ENCODE measurements at places on chromosomes 7 and 10.

GRCh38 chr10:93512565-93512964, 16.2 kb downstream of the CEP55 start:
- DNase-seq = no peak

DNA sequence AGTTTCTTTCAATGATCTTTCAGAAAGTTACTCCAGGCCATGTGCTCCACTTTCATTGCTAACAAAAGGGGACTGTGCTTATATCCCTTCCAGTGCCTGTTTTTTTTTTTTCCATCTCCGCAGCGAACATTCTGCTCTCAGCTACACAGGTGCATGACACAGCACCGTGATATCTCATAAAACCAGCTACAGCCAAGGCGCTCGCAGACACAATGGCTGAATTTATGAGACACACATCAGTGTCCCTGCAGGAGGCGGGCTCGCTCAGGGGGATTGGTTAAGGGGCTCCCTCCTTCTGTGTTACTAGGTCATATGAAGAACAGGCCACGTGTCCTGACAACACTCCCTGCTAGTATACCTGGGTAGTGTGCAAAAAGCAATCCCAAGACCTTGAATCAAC, 245.5 kb downstream of the SKAP2 start:
- DNase-seq = no peak

GRCh38 chr10:129839285-129840195, 124.5 kb downstream of the EBF3 start:
- no peak for DNase-seq

DNA sequence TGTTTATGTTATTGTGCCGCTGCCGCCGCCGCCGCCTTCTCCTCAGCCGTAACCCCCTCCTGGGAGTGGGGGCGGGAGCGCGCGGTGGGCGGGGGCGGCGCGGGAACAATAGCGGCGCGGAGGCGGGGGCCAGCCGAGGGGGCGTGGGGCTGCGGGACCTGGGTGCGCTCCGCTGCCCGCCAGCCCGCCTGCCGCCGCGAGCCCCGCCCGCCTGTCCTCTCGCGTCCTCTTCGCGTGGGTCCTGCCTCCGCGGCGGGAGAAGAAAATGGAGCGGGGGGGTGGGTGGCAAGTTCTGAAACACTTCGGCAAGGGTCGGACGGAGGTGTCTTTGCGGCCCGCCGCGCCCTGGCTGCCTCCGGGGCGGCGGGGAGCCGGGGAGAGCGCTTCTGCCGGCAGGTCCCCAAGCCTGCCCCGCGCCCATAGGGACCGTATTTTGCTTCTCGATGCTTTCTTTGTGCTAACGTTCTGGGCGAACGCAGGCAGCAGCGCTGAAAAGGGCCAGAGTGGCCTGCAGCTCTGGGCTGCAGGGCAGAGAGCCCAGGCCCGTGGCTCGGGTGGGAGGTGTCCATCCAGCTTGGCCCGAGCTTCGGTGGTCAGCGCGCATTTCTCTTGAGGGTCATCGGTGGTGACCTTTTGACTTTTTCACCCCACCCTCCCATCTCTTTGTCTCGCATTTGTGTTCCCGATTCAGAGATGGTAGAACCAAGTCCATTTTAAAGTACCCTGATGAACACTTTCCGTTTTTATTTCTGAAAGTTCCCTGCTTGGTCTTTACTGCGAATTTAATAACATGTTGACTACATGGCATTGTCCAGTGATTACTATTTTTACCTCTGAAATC, 613 bp downstream of the MAPK8 start:
- DNase-seq = no peak

DNA sequence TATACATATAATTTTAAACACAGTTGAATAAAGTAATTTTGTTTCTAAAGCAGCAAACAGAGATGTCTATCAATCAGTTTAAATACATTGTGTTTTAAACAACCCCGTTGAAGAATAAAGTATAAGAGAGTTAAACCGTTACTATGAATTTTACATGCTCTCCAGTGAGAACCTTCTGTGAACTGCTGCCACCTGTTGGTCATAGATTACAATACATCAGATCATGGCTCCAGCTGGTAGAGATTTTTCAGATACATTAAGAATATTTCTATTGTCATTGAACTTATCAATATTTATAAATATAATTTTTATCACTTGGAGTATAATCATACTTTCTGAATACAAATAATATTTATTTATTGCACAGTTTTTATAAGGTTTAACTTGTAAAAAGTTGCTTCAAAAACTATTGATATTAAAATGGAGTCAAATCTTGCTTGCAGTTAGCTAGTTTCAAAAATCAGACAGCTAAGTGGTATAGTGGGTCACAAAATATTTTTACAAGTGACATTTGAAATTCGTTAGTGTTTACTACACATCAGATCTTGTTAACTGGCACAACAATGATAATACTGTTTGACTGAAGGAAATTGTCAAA, 561.2 kb upstream of the PHF14 start:
- peak; percentile 1 for DNase-seq

GRCh38 chr7:15972862-15973275, 286.4 kb upstream of the MEOX2 start:
- no peak for DNase-seq

- DNase-seq = no peak
These were observed 103.5 kb upstream of the FAM20C start for GRCh38 chr7:88927-89231.

GRCh38 chr10:16947069-16947468, 129.8 kb upstream of the RSU1 start:
- no peak for DNase-seq

GRCh38 chr10:98045785-98046389, 15.5 kb upstream of the CRTAC1 start:
- DNase-seq = peak; percentile 38

GRCh38 chr7:1884583-1885350, 214.7 kb downstream of the ELFN1 start:
- DNase-seq = no peak

GRCh38 chr10:23779301-23779700, 340.4 kb downstream of the OTUD1 start:
- DNase-seq = no peak

- no peak for DNase-seq
These were observed 188.9 kb upstream of the KMT2E start for GRCh38 chr7:104825099-104825498.

GRCh38 chr7:55214707-55215106, 150.4 kb upstream of the LANCL2 start:
- no peak for DNase-seq

GRCh38 chr7:114784746-114785145, 137.1 kb upstream of the MDFIC start:
- peak; percentile 6 for DNase-seq

DNA sequence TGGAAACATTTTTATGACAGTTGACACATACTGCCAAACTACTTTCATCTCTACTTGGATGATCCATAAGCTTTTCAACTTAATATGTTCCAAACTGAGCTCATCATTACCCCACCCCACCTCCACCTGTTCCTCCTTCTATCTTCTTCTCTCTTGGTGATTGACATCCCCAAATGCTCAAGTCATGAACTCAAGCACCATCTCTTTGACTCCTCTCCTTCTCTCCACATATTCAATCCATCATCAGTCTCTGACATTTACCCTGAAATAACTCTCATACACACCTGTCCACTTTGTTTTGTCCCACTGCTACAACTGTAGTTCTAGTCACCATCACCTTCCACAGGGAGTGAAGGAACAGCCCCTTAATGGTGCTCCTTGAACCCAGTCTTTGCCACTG, 43.3 kb downstream of the SGCE start:
- no peak for DNase-seq

DNA sequence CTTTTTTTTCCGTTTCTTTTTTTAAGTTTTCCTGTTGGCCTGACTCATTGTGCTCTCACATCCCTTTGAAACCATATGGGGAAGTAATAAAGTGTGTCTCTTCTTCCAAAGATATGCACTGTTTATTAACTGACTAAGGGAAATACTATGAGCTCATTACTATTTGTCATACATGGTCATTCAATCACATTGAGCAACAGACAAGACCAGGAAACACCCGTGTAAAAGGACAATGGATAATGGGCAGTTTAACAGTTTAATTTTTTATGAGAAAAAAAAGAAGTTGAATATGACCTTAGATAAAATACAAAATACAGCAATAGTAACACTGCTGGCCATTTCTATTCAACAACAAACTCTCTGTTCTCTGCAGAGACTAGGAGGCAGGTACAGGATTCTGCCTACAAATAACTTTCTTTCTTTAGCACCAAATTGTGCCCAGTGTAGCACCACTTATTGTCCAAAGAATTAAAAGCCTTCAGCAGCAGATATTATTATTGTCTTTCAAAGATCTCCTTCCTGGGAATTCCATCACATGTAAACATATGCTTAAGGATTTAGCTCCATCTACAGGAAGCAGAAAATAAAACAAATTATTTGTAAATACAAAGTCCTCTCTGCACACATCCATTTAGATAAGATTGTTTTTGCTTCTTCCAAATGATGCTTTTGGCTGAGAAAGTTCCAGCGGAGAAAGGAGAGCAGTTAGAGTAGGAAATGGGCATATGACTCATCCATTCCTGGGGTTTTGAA, 55.0 kb upstream of the AKR1E2 start:
- no peak for DNase-seq

DNA sequence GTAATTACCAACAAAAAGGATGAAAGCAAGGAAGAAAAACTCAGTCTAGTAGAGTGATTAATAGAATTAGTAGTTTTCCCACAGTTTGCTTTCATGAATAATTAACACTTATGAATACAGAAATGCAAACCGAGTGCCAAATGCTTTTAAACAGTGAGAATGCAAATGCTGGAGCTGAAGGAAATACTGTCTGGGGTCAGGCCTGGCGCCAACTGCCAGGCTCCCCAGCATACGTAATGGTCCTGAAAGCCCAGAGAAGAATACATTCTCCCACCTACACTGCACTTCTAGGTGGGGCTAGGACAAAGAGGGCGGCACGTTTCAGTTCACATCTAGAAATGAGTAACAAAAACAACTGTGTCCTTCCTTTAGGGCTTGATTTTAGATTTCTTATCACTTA, 30.0 kb downstream of the GLUD1 start:
- no peak for DNase-seq

DNA sequence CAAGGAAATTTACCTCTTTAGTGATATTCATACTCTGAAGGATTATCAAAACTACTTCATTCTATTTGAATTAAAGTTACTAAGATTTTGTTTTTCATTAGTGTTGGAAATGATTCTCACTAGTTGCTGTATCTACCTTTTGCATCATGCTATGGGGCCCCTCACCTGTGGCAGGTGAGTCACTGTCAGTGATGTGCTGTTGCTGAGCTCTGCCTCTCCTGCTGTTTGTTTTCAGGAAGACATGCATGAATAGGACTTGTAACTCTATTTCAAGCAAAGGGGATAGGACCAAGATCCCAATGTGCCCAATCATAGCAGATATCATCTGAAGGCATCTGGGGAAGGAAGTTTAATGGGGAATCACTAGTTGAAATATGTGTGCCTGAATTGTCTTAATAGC, 57.4 kb upstream of the AGR3 start:
- no peak for DNase-seq

GRCh38 chr7:30084212-30084611, 50.6 kb upstream of the MTURN start:
- DNase-seq = peak; percentile 95

- no peak for DNase-seq
These were observed 87.3 kb downstream of the RUNDC3B start for GRCh38 chr7:87715545-87715944.

- no peak for DNase-seq
These were observed 16.5 kb downstream of the PWWP2B start for GRCh38 chr10:132413226-132414205.

All from DMS79 treated with DMSO at 0.1 percent for 48 hours (cell line).